ENCODE measurements at places on chromosomes 16 and 17. TPM values are rescaled to one million over a fixed set of nuclear protein-coding genes. Genes with fewer than 3 reads are reported as not detected.

The ABHD15 gene
- 9.8 TPM for total RNA-seq

The KIF18B gene
- 42.9 TPM for total RNA-seq

The CTRB2 gene
- not detected for total RNA-seq

The PRRT2 gene
- 1.00 TPM for total RNA-seq

DNA sequence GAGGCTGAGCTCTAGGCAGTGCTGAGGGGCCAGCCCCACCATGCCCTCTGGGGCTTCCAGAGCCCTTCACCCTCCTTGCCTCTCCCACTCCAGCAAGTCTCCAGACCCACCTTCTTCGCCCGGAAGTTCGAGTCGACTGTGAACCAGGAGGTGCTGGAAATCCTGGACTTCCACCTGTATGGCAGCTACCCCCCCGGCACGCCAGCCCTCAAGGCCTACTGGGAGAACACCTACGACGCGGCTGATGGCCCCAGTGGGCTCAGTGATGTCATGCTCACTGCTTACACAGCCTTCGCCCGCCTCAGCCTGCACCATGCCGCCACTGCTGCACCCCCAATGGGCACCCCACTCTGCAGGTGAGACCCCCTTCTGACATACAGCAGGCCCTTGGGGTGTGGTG, 10.5 kb downstream of the XYLT2 start:
- DNase-seq: no peak
- H3K27ac ChIP-seq: no peak overlapping the region
- H3K4me3 ChIP-seq: no peak overlapping the region
- peaks cover 19% of the 10 kb centered on the region for H3K36me3 ChIP-seq
- no peaks in the 10 kb centered on the region for H3K27me3 ChIP-seq

DNA sequence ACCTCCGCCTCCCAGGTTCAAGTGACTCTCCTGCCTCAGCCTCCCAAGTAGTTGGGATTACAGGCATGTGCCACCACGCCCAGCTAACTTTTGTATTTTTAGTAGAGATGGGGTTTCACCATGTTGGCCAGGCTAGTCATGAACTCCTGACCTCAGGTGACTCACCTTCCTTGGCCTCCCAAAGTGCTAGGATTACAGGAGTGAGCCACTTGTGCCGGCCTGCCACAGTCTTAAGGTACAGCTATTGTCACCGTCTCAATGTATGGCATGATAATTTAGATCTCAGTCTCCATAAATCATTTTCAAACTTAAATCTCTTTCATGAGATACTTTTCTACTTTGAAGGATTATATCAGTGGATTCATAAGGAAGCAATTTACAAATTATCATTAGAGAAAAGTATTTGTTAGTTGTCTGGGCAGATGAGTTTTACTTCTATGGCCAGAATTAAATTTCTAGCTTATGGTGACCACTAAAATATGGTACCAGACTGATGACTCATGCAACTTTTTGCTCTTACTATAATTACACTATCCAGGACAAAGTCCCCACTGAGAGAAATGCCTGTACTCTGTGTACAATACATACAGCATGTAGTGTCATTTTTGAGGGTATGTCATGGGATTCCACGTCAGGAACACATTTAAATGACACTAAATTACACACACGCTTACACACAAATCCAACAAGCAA, 1230.3 kb upstream of the GOT2 start:
- DNase-seq: no peak
- H3K27ac ChIP-seq: no peak overlapping the region
- no peaks in the 10 kb centered on the region for H3K4me1 ChIP-seq
- no peak overlapping the region for H3K4me3 ChIP-seq
- no peaks in the 10 kb centered on the region for H3K27me3 ChIP-seq
- no peaks in the 10 kb centered on the region for H3K36me3 ChIP-seq

Data from activated CD4-positive, alpha-beta memory T cell treated with anti-CD3 and anti-CD28 coated beads for 36 hours (primary cell).